Fibroblast of skin of right biceps (primary cell): ENCODE measurements at places on chromosomes 6 and 20.

DNA sequence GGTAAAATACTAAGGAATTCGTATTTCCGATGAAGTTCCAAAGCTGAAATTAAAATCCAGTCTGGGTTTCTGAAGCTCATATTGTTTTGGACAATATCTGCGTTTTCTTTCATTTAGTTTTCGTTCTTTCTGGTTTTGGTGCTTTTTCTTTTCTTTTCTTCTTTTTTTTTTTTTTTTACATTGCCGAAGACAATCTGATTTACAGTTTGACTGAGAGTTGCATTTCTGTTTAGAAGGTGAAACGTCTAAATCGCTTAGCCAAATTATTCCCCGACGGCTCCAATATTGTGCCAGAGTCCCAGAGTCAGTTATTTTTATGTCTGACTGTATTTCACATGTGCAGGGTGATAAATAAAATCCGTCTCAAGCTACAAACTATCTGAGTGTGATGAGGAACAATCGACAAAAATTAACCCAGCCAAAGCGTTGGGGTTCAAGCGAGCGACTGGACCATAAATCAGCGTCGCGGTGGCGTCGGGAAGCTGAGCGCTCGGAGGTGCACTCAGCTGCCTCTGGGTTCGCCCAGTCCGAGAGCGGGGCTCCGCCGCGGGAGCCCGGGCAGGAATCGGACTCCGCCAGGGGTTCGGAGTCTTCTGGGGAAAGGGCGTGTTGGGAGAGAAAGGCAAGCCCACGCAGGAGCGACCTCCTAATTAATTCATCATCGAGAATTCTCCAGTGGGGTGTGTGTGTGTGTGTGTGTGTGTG, 8.2 kb upstream of the TBX18 start:
- DNase-seq = no peak

GRCh38 chr6:92132457-92132856, 1286.9 kb downstream of the EPHA7 start:
- peak; percentile 16 for DNase-seq

DNA sequence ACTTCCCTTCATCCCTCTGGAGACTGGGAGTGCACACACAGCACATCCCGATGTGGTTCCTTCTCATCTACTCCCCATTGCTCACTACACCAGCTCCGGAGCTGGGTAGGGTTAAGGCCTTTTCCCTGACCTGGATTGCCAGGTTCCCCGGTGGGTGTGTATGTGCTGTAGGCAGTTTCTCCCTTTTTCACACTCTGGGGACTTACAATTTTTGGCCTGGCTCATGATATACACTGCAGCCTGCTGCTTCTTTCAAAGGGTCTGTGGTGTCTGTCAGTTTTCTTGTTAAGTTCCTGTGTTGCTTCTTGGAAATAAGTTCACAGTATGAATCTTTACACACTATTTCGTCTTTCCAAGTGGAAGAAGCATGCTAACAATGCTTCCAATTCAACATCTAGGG, 405.5 kb downstream of the UTRN start:
- no peak for DNase-seq

GRCh38 chr6:139841794-139842215, 467.4 kb upstream of the CITED2 start:
- no peak for DNase-seq

DNA sequence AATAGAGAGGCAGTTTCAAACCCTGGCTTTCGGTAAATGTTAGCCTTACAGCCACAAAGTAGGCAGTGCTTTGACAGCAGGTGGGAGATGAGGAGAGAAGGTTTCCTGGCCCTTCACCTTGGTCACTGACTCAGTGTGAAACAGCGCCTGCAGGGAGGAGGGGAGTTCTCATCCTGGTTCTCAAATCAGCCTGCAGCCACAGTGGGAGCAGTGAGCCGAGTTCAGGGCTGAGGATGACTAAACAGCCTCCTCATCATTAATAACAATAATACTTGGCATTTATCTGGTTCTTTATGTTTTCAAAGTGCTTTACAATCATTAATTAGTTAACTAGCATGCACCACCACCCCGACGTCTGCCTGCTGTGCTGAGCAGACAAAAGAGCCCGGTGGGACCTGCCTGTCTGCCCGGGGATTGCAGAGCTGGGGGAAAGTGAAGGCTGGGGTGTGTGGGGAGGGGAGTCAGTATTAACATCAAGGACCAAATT, 59.6 kb downstream of the PRDM1 start:
- DNase-seq = no peak

DNA sequence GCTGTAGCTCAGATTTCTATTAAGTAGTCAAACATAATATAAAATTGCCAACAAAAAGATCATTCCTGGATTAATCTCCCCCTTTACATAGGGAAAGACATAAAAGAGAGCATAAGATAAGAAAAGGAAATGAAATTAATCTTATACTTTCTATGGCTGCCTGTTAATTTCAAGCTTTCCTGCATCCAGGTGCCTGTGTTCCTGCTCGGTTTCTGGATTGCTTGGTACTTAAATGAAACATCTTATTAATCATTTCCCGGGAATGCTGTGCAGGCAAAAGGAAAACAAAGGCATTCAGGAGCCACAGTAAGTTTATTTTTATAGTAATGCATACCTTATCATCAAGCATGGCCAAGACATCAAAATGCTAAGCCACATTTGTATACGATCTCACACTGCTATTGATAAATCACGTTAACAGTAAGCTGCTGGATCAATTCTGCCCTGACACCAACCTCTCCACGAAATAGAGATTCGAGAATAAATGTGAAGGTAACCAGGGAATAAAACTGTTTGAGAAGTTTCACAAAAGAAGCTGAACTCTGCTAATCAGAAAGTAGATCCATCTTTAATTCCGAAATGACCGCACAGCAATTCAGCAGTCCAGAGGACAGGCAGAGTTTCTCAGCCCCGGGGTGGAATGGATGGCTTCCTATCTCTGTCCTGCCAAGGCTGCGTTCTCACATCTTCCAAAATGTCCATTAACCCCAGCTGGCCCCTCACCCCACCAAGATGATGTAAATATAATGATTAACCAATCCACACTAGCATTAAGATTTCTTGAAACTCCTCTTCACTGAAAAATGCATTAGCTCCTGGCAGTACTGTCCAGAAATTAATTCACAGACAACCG, 32.6 kb upstream of the APCDD1L start:
- peak; percentile 67 for DNase-seq

DNA sequence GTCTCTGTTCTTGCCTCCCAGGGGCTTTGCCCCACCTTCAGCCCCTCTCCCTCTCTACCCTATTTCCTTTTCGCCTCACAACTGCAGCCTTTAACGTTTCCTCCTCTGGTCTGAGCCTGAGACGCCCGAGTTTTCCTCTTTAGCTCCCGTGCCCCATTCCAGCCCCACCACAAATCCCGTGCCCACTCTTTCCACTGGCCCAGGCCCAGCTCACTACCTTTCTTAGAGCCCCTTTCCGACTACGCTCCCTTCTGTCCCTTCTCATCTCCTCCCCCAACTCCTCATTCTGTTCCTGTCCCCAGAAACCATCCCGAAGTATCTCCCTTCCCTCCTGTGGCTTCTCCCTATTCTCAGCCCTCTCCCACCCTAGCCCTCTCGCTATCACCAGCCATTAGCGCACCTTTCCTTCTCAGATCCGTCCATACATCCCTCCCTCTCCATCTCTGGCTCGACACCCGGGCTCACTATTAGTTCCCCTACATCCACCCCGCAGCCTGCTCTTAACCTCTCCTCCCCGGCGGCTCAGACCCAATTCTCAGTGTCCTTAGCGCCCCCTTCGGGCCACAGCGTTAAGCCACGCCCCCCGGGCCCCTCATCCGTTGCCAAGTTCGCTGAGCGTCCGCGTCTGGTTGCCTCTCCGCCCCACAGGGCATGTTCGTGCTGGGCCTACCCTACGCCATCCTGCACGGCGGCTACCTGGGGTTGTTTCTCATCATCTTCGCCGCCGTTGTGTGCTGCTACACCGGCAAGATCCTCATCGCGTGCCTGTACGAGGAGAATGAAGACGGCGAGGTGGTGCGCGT, 2.7 kb downstream of the SLC32A1 start:
- DNase-seq = peak; percentile 30

DNA sequence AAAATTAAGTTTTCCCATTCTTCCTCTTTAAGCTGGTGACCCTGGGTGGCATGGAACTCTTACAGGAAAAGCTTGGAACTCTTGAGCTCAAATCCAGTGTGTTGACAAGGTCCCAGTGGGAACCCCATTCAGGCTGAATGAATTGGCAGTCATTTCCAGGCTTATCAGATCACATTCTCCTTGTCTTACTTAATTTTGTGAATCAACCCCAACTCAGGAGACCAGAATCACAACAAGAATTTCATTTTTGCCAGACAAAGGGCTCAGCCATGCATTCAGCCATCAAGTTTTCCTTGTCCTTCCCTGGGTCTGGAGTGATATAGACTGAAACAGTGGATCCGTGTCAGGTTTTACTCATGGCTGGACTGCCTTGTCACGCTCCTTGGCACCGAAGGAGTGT, 92.1 kb upstream of the EEF1E1 start:
- DNase-seq = peak; percentile 31

GRCh38 chr6:1322156-1322555, 10.3 kb downstream of the FOXQ1 start:
- no peak for DNase-seq

DNA sequence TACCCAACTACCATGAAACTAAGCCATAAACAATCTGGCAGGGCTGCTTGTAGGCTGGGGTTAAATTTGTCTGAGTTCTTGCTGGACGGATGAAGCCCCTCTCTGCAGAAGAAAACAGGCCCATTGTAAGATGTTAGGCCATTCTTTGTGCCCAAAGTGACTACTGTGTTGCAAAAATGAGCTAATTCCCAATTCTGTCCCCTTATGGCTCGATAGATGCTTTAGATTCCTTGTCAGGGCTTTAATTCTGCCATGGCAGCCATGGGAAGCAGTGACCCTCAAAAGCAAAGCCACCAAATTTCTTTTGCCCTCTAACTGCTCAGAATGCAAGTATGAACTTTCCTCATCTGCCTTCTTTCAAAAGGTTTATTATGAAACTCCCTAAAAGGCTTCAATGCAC, 45.2 kb downstream of the LAMA4 start:
- no peak for DNase-seq

- no peak for DNase-seq
Observed at GRCh38 chr20:4661191-4661590, 60.5 kb upstream of the PRND start.

GRCh38 chr6:129543981-129544380, 166.0 kb downstream of the ARHGAP18 start:
- peak; percentile 32 for DNase-seq

DNA sequence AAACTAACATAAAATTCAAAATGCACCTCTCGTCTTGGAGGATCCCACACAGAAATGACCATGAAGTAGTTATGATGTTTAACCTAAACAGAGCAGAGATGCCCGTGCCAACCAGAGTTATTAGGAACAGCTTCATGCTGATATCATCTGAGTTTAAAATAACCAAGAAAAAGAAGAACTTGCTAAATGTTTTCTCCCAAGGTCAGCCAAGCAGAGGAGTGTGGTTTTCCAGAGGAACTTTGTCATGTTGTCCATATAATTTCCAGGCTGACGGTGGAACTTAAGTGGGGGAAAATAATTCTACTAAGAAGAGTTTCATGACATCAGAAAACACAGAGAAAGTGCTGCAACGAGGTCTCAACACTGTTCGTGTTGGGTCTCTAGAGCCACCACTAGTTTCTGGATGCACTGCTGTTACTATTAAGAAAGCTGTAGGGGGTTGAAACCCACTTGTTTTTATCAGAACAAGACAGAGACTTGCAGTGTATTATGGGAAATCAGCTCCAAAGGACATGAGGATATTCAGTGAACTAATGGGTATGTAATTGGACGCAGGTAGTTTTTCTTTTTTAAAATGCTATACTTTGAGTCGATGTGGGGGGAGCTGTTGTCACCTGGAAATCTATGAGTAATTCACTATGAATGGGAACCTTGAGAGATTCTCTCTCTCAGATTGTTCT, 5.2 kb downstream of the AGPAT4 start:
- DNase-seq = no peak

DNA sequence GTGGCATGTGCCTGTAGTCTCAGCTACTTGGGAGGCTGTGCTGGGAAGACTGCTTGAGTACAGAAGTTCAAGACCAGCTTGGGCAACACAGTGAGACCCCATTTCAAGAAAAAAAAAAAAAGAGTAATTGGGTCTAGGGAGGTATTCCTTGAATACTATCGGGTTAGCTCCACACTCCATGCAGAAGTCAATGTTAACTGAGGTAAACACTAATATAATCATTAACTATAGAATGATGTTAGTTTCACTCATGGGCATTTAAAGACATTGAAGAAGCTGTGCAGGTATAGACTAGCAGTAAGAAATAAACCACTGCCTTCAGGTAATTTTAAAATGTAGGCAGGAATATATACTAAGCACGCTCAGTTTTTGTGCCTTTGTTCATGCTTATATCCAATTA, 32.6 kb downstream of the MDN1 start:
- DNase-seq = no peak

- DNase-seq = peak; percentile 16
Observed at GRCh38 chr6:34791164-34791700, 651 bp upstream of the BLTP3A start.

DNA sequence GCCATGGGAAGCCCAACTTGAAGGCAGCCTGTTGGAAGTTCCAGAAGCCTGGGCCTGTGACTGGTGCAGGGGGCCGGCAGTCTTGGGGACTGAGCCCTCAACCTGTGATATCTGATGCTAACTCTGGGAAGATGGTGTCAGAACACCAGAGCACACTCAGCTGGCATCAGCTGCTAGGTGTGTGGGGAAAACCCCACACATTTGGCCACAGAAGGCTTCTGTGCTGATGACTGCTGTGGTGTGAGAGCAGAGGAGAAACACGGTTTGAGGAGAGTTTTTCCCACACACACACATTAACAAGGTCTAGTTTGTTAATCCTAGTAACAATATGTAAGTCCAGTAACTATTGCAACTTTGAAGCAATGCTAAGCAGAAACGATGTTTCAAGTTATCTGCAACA, 78.0 kb downstream of the PSMB1 start:
- no peak for DNase-seq

DNA sequence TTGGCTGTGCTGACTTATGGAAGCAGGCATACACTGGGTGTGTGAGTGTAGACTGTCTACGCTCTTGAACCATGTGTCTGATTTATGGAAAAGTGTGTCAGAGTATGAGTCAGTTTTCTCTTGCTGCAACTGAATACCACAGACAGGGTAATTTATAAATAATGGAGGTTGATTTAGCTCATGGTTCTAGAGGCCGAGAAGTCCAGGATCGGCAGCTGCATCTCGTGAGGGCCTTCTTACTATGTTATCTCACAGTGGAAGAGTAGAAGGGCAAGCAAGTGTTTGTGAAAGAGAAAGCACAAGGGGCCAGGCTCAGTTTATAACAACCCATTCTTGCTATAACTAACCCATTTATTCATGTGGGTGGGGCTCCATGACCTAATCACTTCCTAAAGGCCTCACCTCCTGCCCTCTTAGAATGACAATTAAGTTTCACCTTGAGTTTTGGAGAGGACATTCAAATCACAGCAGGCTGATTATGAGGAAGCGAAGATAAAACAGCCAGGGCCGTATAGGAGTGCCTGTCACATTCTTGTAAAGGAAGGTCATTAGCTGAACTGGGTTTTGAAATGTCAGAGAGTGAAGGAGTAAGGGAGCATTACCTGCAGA, 6.7 kb downstream of the GPR31 start:
- no peak for DNase-seq
